ENCODE measurements at places on chromosomes 7 and 10. TPM values are rescaled to one million over a fixed set of nuclear protein-coding genes. Genes with fewer than 3 reads are reported as not detected.
A peak's percentile ranks its signal among the peaks of the same experiment; 100 is the strongest.

DNA sequence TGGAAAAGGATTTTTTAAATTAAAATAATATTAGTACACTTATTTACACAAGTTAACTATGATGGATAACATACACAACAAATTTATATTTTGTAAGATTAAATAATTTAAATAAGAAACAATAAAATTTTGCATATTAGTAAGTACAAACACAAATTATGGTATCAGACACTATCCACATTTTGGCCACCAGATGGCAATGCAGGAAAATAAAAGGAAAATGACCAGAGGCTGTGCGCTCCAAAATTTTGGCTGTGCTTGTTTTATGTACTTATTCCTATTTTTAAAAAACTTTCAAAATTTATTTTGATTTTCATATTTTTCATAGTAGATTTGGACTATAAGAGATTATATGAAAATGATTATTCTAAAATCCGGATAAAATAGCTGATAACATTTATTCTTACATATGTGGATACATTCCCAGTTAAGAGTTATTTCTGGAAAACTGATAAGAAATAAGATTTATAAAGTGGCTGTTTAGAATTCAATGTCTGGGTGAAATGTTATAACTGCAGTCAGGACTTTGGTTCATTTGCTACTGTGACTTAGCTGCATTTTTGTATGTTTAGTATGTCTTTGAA lies 274.7 kb upstream of the HGF start:
- peak; percentile 50 for DNase-seq

HOXA11 gene
- not detected for total RNA-seq

- DNase-seq, result no peak
Measured at GRCh38 chr10:77116904-77117303, 520.7 kb downstream of the KCNMA1 start.

FGFBP3 gene
- 0.72 TPM for total RNA-seq

SRRM3 gene
- total RNA-seq, result 1.6 TPM

GRCh38 chr10:114899982-114900381 lies 38.0 kb upstream of the TRUB1 start:
- DNase-seq, result no peak

DNA sequence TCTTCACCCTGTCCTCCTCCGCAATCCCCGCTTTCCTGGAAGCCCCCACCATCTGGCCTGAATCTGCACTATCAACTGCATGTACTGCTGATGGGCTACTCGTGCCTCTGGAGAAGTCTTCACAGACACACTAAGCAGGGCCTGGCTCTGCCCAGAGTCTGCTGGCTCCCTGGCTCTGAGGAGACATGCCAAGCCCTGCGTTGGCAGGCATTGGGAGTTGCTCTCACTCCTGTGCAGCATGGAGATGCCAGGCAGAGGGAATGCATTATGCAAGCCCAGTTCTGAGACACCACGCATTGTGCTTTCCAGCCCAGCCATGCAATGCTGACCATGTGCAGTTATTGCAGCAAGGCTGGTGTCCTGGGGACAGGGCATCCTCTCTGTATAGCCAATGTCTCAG lies 314.6 kb downstream of the CXCL12 start:
- peak; percentile 51 for DNase-seq

DNA sequence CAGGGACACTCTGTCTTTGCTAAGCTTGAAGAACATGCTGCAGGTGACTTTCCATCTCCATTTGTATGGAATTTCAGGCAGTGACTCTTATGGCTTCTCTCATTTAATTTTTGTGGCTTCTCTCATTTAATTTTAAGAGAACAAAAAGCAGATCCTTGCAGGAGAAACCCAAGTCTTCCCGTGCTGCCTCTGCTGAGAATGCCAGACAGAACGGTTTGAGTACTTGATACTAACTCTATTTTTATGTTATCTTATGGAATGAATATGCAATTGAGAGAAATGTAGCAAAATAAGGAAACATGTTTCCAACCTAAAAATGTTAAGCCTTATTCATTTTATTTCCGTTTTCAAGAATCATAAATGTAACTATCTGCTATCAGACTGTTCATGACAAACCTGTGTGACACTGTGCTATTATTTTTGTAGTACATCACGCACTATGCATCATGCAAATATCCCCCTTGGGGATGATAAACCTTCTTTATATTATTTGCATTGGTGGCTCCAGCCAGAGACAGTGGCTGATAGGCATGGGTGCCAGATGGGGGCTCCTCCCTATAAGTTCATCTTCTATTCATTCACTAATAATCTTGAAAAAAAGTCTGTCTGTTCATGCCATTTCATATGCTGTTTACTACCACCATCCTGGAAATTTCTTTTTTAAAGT lies 6.9 kb upstream of the RAPGEF5 start:
- DNase-seq, result no peak

DNA sequence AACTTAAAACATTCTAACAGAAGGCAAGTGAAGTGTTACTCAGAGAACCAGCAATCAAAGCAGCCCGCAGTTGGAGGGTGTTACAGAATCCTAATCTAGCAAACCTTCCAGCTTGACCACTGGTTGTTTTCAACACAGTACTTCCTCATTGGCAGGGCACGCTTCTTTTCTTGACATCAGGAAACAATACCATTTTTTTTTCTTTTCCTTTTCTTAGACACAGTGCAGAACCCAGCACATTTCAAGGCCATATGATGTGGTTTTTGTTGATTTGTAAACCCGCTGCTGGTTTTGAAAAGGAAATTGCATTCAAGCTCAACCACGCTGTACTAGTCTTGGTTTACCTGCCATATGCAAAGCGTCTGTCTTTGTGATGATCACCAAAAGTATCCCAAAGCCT lies 33.4 kb downstream of the RHOBTB1 start:
- peak; percentile 54 for DNase-seq

- no peak for DNase-seq
Measured at GRCh38 chr7:50056131-50056530, 36.9 kb downstream of the ZPBP start.

DNA sequence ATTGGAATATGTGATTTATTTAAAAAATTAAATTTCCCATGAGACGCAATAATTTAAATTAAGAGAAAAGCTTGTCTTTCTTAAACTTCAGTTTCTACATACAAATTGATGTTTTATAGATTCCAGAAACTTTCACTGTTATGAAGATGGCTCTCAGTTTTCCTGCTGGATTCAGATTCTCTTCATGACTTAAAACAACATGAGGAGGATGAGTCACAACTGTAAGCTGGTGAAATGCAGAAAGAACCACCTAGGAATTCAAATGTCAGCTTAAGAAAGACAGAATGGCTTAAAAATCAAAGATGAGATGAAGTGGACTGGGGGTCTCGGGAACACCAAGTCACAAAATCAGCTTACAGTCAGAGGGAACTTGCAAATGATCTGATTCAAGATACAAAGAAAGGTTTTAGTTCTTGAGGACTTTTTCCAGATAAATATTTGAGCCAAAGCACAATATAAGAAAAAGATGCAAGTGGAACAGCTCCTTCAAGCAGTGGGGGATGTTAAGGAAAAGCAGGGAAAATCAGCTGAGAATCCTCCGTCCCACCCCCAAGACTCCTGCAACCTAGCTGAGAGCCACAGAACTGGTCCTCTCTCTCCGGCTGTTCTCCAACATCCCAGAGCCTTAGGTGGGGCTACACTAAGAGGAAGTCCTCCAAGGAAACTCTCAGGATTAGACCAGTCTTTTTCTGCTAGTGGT lies 279.8 kb downstream of the KCNMA1 start:
- DNase-seq, result no peak

GRCh38 chr10:630581-631073 lies 58.8 kb downstream of the DIP2C start:
- no peak for DNase-seq

SPDYE6 gene
- total RNA-seq, result not detected

- no peak for DNase-seq
Measured at GRCh38 chr10:61937631-61938351, 36.3 kb downstream of the ARID5B start.

- no peak for DNase-seq
Measured at GRCh38 chr10:92064506-92064905, 140.9 kb downstream of the BTAF1 start.

DNA sequence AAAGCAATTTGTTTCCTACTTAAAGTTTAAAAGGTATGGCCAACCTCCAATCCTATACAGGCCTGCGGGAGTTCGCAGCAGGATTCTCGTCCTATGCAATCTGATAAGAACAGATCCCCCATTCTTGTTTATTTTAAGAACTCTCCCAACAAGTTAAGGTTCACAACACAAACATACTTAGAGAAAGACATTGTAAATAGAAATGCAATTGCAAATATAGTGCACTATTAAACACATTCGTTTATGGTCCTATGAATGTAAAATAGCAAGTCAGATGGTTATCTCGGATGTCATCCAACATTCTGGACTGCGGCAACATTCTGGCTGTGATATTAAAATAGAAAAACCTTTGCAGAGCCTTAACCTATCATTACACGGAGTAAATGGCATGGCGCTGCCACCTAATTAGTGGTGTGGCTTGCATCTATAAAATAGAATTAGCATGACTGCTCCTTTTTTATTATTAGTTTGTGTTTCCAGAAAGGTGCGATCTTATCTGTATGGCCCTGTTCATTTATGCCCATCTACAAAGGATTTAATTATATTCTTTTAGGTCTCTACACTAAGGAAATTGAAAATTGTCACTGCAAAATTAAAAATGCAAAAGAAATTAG lies 37.0 kb downstream of the BEND7 start:
- DNase-seq, result no peak
